ENCODE measurements at places on chromosomes 7 and 10.

- DNase-seq, result no peak
These were observed 59.0 kb downstream of the MET start for GRCh38 chr7:116731023-116731395.

DNA sequence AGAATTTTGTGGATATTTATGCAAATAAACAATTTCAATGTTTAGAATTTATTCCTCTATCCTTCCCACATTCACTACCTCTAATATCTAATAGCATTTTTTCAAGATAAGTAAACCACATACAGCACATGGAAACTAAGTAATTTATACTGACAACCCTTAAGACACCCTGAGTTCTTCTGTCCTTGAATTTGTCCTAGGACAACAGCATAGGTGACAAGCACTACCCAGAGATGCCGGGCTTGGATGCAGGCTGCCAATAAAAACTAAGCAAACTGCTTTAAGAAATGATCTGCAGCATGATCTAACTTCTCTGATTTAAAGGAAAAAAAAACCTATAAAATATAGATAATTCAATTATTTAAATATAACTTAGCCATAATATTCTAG is 22.7 kb downstream of the NT5C3A start:
- DNase-seq, result no peak

DNA sequence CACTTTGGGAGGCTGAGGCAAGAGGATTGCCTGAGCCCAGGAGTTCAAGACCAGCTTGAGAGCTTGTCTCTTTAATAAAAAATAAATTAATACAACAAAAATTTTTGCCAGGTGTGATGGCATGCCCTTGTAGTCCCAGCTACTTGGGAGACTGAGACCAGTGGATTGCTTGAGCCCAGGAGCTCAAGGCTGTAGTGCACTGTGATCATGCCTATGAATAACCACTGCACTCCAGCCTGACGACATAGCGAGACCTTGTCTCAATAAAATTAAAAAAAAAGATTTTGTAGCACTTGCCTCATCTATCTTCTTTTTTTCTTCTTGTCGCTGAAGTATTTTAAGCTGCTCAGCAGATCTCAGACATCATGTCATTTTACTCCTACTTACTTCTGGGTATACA is 26.3 kb downstream of the CREM start:
- no peak for DNase-seq

GRCh38 chr10:48335788-48336187 is 29.3 kb downstream of the MAPK8 start:
- no peak for DNase-seq

GRCh38 chr7:155566011-155566836 is 19.9 kb upstream of the CNPY1 start:
- no peak for DNase-seq

DNA sequence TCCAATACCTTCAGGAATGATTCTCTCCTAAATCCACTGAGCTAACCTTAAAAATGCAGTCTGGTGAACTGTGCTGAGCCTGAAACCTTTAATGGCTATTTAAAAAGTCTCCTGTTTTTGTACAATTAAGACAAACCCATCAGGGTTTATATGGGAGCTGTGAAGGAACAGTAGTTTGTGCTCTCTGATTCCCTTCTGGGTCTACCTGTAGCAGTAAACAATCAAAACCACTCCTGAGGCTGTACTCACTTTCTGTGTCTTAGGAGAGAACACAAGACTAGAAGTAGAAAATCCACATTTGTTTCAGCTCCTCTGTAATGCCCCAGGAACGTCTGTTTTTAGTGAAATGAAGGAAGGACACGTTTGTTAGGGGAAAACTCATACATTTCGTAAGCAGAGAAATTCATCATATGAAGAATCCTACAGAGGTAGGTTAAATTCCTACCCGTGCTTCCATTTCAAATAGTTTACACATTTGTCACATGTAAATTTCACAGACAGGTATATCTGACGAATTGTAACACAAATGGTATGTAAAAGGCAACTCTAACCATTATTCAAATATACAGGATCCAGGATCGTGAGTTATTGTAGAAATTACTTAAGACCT is 2.6 kb downstream of the CUX1 start:
- no peak for DNase-seq

DNA sequence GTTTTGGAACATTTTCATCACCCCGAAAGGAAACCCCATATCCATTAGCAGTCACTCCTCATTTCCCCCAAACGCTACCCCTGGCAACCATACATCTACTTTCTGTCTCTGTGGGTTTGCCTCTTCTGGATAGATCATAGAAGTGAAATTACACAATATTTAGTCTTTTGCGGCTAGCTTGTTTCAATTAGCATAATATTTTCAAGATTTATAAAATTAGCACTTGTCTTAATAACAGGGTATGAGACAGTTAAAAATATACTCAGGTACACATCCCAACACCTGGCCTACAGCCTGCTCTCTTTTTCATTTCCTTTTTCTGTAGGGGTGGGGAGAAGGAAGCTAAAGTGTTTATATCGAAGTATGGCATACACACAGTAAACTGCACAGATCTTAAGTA is 81.4 kb upstream of the LRGUK start:
- DNase-seq, result no peak

DNA sequence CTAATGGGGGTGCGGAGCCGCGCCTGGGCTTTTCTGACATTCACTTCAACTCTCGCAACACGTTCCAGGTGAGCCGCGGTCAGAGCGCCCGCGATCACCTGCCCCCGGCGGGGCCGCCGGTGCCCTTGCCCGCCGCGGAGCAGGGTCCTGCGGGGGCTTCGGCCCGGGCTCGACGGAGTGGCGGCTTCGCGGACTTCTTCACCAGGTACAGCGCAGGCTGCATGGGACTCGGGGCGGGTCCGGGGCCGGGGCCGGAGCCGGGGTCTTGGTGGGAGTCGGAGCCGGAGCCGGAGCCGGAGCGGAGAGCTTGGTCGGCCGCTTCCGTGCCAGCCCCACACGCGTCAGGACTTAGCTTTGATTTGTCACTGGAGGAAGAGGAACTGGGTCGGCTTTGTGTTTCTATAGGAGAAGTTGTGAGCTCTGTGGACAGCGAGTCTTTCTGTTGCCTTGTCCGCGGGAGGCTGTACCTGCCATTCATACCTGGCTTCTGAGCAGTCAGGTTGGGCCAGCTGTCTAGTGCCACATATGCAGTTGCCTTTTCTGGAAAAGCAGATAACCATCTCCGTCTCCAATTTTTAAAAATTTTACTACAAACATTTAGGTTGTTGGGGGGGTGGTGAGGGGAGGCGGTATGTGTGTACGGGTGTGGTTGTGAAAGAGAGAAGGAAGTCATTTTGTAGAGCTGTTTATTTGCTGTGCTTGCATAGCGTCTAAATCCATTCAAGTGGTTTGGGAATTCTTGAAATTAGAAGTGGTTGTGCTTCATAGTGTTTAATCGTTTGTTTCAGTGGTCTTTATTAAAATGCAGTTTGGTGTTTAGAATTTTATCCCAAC is 1.3 kb downstream of the TBC1D12 start:
- DNase-seq, result peak; percentile 55

DNA sequence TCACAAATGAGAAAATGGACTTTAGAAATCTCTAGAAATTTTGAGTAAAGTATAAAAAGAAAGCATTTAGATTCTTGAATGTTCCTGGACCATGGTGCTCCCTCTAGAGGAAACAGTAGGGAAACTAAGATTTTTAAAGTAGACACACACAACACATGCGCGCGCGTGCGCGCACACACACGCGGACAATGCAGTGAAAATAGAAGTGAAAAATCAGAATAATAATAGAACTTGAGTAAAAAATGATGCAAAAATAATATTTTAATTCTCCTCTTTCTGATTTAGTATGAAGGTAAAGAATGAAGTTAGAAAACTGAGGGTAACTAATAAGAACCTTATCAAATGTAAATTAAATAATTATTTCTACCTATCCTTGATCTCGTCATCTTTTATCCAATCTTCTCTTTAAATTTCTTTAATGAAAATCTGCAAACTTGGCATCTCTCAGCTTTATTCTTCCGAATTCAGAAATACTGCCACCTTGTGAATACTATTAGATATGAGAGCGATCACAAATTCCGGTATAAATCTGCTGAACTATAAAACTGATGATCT is 117.0 kb upstream of the AMPH start:
- DNase-seq, result no peak

GRCh38 chr10:102949916-102950315 is 31.8 kb downstream of the CNNM2 start:
- DNase-seq, result no peak

All from muscle of back (tissue), 13 donors.